ENCODE measurements at places on chromosomes 11 and 22.

DNA sequence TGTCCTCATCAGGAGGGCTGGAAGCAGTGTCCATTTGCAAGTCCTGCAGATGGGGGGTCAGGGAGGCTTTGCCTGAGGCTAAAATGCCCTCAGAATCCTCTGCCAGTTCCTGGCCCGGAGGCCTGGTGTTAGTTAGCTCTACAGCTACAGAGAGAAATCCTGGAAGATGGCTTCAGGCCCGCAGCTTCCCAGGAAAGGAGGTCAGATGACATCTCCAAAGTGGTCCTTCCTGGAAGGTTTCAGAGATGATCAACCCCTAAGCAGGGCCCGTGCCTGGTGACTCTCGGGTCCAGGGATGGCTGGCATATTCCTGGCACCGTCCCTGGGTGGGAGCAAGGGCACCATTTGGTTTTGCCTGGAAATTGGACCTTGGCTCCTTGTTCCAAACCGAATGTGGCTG is 959.1 kb downstream of the BRD1 start:
- no peak for DNase-seq

- DNase-seq: no peak
Measured at GRCh38 chr11:126838779-126839178, 161.8 kb downstream of the KIRREL3 start.

GRCh38 chr22:37485395-37486223 is 575 bp downstream of the MFNG start:
- DNase-seq: peak; percentile 37

DNA sequence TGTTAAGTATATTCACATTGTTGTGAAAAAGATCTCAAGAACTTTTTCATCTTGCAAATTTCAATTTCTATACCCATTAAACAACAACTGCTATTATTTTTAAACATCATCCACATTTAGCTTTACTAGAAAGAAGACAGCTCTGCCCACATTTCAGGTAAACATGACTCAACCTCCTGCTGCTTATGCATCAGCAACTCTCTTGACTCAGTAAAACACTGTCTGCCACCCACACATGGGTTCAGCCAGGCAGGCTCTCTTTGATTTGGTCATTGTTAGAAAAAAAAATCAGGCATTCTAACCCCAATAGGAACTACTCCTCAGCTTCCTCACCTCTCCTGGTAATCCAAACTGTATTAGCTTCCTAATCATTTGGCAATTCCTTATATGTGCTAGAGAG is 5.1 kb upstream of the ENDOD1 start:
- DNase-seq: no peak

DNA sequence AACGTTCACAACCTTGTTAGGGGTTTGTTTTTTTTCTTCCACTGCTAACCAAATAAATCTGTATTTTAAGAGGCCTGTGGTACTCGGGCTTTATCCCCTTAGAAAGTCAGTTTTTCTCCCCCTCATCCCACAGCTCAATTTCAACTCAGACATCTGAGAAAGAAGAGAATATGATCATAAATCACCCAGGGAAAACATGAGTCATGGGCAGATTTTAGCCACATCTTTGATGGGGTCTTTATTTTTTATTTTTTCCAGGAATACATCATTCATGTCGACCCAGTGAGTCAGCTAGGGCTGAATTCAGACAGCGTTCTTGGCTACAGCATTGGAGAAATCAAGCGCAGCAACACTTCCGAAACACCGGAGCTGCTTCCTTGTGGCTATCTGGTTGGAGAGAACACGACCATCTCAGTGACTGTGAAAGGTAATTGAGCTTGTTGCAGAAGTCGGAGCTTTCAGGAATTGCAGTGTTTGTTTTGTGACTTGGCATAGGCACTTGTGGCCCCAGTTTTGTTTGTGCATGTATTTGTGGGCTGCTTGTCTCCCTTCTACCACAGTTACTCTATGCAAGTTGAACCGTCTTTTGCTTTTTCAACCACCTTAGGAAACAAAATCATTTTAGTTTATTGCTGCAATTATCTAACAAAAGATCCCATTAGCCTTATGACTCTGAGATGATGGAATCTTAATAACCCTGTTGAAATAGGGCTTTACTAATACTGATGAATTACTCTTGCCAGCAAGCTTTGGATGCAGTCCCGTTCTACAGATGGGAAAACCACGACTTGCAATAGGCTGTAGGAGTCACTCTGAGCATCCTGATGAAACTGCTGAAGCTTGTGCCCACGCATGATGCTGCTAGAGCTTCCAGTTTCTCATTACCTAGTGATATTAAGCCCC is 62.7 kb downstream of the DBX1 start:
- no peak for DNase-seq
